ENCODE measurements at places on chromosomes 5 and 9.

DNA sequence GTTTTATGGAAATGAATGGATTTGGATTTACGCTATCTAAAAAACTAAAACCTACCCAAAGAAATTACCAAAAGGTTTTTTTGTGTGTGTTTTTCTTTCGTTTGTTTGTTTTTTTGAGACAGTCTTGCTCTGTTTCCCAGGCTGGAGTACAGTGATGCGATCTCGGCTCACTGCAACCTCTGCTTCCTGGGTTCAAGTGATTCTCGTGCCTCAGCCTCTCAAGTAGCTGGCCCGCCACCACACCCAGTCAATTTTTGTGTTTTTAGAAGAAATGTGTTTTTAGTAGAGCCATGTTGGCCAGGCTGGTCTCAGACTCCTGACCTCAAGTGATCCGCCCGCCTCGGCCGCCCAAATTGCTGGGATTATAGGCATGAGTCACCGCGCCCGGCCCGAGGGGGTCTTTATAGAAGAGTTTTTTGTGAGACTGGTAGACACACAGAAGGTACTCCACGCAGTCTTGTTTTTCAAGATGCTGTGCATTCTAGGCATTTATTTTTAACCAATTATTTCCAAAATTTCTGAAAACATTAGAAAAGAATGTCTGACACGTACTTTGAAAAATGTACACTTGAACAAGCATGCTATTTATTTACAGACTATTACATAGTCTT lies 75.7 kb downstream of the NR6A1 start:
- DNase-seq, result no peak

- no peak for DNase-seq
Observed at GRCh38 chr9:123048748-123049147, 15.3 kb downstream of the GPR21 start.

GRCh38 chr9:82880336-82881050 lies 182.4 kb downstream of the RASEF start:
- DNase-seq, result no peak

- no peak for DNase-seq
Observed at GRCh38 chr5:103411711-103412110, 150.9 kb downstream of the NUDT12 start.

GRCh38 chr9:14396171-14396570 lies 82.2 kb upstream of the NFIB start:
- DNase-seq, result peak; percentile 50

DNA sequence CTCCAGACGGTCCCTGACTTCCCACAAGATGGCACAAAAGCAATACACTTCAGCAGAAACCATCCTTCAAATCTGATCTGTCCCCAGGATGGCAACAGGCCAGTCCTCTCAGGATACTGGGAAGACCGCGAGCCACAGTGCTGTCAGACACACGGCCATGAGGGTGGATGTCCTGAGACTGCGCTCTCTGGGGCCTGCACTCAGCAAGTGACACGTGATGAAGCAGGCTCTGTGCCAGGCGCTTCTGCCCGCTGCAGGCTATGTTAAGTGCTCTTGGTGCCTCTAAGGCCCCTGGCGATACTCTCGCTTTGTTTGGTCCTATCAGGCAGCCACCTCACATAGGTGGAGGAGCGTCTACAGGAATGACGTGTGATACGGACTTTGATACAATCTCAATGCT lies 7.1 kb downstream of the BRD9 start:
- no peak for DNase-seq

DNA sequence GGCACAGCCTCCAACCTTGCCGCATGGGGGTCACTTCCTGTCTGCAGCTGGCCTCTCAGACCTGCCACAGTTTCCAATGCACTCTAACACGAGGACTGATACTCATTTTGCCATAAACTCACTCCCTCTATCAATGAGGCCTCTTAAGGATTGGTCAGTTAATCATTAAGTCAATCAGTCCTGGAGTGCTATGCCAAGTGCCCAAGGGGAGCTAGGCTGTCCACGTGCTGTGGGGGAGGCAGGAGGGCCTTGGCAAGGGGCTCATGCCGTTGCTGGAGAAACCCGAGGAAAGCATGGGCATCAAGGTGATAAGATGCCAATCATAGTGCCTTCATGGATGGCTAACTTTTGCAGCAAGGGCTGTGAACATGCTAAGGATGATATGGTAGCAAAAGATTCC lies 1.7 kb upstream of the ALDH1B1 start:
- DNase-seq, result no peak

DNA sequence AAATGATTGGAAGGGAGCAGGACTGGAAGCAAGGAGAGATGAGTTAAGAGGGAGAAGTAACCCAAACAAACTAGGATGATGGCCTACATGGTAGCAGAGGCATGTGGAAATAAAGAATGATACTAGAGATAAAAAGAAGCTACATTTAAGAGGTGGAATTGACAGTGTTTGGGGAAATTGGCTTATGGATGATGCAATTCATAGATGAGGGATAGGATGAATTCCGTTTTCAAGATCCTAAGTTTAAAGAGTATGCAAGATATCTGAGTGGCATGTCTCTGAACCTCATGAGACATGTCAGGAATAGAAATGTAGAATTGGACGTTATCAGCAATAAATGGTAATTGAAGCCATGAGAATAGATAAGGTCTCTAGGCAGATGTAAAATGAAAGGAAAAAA lies 73.6 kb downstream of the RPS23 start:
- no peak for DNase-seq

- DNase-seq, result no peak
Observed at GRCh38 chr5:164688437-164688836, 1183.0 kb downstream of the MAT2B start.

GRCh38 chr5:131210151-131210510 lies 39.4 kb downstream of the LYRM7 start:
- no peak for DNase-seq

DNA sequence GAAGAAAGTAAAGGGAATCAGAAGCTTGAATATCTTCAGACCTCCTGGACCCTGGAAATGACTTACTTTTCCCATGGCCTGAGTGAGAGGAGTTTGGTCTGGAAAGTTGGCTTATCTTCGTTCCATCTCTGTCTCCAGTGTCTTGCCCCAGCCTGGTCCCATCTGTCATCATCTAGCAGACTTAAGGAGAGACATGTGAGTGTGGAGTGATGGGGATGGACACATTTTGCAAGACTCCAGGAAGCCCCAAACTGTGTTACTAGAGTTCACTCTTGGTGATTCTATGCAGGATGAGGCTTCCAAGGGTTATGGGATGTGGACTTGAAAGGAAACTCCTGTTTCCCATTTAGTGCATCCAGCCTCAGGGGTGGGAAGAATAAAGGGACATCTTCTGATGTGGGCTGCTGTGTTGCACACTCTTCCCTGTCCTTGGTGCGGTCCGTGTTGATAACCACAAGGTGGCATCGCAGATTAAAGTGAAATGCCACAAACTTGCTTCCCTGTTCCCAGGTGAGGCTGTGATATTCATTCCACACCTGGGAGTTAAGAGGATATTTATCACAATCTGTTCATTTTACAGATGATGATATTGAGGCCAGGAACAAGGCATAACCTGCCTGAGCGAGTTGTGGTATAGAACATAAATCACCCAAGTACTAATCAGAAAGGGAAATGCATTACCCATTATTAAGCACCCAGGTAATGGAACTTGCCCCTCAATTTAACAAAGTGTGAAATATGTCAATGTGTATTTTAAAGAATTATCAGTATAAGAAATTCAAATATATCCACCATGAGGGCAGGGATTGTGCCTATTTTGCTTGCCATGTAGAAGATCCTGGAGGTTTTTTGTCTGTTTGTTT lies 269.9 kb upstream of the PAPPA start:
- peak; percentile 42 for DNase-seq

DNA sequence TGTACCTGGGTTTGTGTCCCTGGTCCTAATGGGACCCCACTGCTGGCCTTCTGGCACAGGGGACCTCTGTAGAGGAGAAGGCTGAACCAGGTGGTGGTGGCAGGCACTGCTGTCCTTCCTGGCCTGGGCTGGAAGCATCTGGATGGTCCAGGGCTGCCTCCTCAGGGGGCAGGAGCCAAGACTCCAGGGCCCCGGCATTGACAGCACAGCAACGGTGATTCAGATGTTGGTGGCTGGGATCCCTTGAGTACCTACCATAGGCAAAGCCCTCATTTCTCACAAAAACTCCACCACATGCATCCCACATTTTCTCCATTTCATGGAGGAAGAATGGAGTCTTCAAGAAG lies 15.0 kb downstream of the FGD3 start:
- no peak for DNase-seq

DNA sequence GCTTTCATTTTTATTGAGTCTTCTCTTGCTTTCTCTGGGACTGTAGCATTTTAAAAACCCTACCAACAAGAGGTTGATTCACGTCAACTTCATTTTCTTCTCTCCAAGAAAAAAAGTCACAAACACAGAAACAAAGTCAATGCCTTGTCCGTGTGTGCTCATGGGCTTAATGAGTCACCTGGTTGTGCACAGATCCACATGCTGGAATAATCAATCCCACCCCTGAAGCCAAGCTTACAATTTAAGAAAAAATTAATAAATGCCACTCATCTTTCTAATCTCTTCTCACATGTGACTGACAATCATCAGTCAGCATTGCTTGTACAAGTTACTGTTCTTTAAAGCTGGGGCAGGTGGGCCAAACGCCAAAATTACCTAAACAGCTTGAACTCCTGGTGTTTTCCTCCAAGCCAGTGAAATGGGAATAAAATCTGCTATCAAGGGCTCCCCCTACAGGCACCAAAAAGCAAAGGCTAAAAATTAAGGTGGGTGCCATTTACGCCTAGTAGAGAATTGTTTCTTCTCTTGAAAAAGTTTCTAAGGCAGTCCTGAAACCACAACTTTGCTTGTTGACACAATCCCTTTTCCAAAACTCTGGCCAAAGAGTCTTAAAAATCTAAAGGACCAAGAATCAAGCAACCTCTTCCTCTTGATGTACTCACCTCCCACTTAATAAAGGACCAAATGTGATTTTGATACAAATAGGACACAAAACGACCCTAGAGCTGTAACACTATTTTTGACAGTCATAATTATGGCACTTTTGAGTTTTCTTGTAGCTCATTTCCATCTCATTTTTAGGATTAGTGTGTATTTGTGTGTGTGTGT lies 21.3 kb downstream of the TRMO start:
- peak; percentile 42 for DNase-seq

DNA sequence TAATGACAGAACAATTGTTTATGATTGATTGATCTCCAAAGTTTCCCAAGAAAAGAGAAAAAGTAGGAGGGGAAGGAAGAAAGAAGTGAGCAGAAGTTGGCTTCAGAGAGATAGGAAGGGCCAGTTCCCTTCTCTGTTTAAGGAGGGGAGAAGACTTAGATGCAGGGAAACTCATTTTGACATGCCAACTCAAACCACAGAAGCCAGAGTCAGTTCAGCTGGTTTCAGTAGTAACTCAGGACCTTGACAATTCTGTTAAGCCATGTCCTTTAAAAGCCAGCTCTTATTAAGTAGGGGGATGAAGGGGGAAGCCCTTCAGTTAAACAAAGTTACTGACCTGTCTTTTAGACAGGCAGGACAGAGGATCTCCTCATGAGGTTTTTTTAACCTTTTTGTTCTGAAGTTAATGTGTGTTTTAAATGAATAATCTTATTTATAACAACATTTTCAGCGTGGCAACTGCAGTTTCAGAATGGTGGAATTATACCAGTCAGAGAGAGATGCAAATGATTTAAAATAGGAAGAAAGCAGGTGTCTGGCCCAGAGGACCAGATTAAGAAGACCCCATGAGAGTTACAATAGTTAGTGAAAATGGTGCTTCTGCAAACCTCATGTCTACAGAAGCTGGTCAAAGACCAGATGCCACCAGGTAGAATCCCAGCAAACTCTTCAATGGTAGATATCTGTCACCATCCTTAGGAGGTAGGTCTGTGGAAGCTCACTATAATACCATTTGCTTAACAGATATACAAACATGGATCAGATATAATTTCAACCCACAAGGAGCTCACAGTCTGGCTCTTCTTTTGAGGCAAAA lies 29.3 kb upstream of the ABL1 start:
- DNase-seq, result no peak

- DNase-seq, result no peak
Observed at GRCh38 chr5:76521240-76521758, 101.9 kb downstream of the F2RL2 start.

GRCh38 chr5:168585119-168585856 lies 6.1 kb upstream of the PANK3 start:
- DNase-seq, result peak; percentile 45

DNA sequence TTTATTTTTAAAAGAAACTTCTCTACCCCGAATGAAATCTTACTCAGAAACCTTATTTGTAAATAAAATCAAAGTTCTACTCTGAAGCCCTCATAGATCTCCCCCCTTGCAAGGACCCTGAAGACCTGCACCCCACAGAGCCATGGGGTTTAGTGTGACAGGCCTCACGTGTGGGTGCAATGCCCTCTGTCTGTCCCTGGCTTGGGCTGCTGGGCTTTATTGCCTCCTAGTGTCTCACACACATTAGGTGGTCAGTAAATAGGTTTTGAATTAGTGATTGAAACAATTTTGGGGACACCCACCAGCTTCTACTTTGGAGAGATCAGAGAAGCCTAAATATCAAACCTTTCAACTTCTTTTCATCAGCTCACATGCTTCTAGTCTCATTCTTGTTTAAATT lies 403.7 kb downstream of the KDM4C start:
- DNase-seq, result no peak

DNA sequence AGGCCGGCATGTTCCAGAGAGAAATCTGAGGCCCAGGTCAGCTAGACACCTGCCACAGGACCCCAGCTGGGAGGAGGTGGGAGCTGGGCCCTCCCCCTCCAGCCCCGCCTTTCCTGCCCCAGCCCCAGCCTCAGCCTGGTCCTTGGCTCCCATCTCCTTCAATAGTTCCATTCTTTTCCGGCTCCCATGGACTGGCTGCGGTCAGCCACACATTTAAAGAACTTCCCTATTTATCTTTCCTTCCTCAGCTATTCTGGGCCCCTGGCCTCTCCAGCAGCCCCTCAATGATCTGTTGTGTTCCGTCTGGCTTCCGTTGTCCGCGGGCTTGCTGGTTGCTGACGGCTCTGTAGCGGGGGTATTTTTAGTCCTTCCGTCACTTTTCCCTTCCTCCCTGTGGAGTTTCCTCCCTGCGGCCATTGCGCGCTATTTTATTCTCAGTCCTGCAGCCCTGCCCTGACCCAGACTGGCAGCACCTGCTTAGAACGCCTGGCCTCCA lies 73.8 kb downstream of the AMBP start:
- peak; percentile 72 for DNase-seq

GRCh38 chr5:9713356-9713755 lies 83.2 kb upstream of the TAS2R1 start:
- DNase-seq, result peak; percentile 40

DNA sequence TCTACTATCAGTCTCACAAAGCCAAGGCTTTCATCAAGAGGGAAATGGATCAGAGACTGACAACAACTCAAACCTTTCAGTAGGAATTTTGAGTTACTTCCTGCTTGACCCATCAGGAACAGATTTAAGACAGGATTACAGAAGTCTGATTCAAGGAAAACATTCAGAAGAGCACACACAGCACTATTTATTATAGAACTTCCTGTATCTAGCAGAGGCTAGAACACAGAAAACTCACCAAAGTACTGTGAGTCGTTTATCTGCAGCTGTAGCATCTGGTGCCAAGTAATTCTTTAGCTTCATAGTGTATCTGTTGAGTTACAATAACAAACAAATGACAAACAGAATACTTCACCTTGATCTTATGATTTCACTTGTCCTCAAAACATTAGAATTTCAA lies 13.8 kb downstream of the LEAP2 start:
- DNase-seq, result no peak

- no peak for DNase-seq
Observed at GRCh38 chr9:91374939-91375338, 13.2 kb upstream of the AUH start.
